Myocyte (in vitro differentiated cells): ENCODE measurements at places on chromosomes 7 and 10. TPM values are rescaled to one million over a fixed set of nuclear protein-coding genes. Genes with fewer than 3 reads are reported as not detected.

- peak; percentile 42 for DNase-seq
Measured at GRCh38 chr7:100588438-100588837, 2.3 kb downstream of the FBXO24 start.

GRCh38 chr10:110355141-110355831 lies 50.6 kb upstream of the SMNDC1 start:
- no peak for DNase-seq

- DNase-seq = peak; percentile 89
Measured at GRCh38 chr7:55641273-55641691, 69.0 kb upstream of the VOPP1 start.

- DNase-seq = peak; percentile 25
Measured at GRCh38 chr10:18822156-18822555, 162.9 kb downstream of the ARL5B start.

GRCh38 chr7:77284005-77284404 lies 84.4 kb upstream of the FGL2 start:
- no peak for DNase-seq

DNA sequence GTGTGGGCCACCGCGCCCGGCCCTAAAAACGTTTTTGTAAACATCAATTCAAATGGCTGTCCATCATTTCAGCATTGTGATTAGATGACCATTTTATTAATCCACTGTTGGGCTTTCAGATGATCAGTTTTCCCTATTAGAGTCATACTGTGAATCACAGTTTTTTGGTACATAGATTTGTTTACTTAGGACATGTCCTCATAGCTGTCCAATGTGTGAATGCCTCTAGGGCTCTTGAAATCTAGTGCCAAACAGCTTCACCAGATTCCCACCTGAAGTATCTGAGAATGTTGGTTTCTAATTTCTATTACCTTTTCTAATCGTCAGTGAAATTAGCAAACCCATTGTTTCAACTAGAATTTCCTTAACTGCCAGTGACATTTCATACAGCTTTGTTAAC lies 66.8 kb downstream of the UPF2 start:
- no peak for DNase-seq

PNLIPRP1 gene
- not detected in 2 replicates for total RNA-seq

SYCE1 gene
- not detected in 2 replicates for total RNA-seq

WNT2 gene
- total RNA-seq = not detected in 2 replicates

SSBP1 gene
- total RNA-seq = 182 and 193 TPM in 2 replicates
